CD4-positive, alpha-beta T cell treated with Interferon gamma for 1 hour (primary cell): ENCODE measurements at places on chromosomes 7 and 10.

DNA sequence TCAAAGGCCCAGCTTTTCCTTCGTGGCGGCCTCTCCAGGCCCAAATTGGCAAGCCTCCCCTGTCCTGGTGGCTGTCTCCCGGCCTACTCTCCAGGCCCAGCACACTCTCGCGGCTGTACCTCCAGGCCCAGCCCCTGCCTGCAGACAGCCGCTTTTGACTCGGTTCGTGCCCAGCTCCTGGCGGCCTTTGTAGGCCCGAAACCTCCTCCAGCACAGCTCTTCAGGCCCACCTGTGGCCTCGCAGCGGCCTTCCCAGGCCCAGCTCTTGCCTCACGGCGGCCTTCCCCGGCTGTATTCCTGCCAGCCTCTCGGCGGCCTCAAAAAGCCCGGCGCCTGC, 18.2 kb upstream of the TMEM248 start:
- no peak for DNase-seq

DNA sequence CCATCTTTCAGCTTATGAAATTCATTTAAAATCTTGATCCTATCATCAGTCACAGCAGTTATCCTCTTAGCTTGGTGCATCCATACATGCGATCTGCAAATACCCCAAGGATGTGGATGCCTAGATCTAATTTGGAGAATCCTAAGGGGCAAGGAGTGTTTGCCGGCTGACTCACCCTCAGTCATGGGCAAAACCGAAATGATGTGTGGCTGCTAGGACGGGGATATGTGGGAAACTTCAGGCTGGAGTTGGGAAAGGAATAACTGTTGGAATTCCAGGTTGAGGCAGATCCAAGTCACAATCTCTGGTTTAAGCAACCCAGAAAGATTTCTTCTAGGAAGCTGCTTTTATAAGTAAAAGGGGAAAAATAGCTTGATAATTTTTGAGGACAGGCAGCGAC, 19.7 kb upstream of the GOT1 start:
- no peak for DNase-seq

DNA sequence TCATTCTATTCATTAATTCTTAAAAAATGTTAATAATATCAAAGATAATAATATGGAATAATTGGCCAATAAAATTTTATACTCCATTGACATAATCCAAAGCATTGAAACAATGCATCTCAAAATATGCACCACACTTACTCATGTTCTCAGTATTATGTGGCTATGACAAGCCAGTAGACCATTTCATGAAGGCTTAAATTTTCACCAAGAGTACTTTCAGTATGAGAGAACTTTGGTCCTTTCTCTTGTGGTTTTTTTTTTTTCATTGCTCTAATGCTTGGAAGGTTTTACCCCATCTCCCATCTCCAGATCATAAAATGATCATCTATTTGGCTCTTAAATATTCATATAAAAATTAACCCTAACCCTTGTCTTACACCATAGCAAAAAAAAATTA, 45.5 kb upstream of the TMEM140 start:
- DNase-seq = no peak

GRCh38 chr10:120508966-120509365, 51.9 kb downstream of the PLPP4 start:
- DNase-seq = no peak

GRCh38 chr7:87032604-87033339, 26.7 kb downstream of the ELAPOR2 start:
- no peak for DNase-seq

DNA sequence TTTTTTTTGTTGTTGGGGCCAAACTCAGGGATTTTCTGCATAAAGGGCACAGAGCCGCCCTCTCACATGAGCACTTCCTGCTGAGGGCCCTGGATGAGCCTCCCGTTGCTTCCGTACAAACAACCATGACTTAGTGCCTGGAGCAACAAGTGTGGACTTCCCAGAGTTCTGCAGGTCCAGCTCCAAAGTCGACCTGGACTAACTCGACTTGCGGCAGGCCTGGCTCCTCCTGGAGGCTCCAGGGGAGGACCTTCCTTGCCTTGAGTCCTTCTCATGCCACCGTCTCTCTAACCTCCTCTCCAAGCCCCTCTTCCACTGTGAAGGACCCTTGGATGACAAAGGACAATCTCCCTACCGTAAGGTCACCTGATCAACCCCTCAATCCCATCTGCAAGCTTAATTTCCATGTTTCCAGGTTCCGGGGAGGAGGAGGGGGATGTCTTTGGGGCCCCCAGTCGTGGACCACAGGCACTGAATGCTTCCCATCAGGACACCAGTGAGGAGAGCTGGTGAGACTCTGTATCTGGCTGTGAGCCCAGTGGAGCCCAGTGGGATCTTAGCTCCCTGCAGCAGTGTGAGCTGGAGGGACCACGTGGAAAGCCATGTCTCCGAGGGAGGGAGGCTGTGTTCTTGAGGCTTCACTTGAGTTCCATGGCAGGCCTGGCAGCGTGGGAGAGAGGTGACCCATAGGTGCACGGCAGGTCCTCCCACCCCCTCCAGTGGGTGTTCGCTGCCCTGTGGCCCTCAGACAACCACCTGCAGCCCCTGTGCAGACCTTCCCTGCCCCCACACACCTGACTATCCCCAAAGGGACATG, 199.5 kb upstream of the PPP2R2D start:
- no peak for DNase-seq
